ENCODE measurements at places on chromosomes 5 and 9. TPM values are rescaled to one million over a fixed set of nuclear protein-coding genes. Genes with fewer than 3 reads are reported as not detected.

DNA sequence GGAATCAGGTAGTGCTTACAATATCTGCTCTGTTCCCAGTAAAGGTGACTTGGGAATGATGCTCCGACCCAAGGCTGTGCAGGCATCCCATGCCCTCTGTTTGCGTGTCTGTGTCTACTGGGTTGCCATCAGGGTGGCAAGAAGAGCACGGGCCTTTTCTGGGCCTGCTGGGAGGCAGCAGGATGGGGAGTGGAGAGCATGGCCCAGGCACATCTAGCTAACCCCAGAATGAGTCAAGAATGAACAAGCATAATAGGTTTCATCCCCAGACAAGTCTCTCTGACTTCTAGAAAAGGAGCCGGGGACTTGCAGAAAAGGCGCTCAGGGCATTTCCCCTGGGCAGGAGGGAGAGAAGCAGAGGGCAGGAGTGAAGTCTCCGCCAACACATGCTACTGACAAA, 260.4 kb downstream of the IRX1 start:
- H3K4me1 ChIP-seq: no peaks in the 10 kb centered on the region
- no peak overlapping the region for H3K4me3 ChIP-seq
- H3K27ac ChIP-seq: no peak overlapping the region

GRCh38 chr5:12141496-12141895, 237.2 kb upstream of the CTNND2 start:
- no peaks in the 10 kb centered on the region for H3K36me3 ChIP-seq
- H3K4me1 ChIP-seq: no peaks in the 10 kb centered on the region
- DNase-seq: no peak
- H3K27ac ChIP-seq: no peak overlapping the region
- H3K27me3 ChIP-seq: peaks cover 3% of the 10 kb centered on the region
- H3K4me3 ChIP-seq: no peak overlapping the region

Gene BRINP1
- total RNA-seq: 1.9 TPM

Gene ATP10B
- total RNA-seq: not detected

Gene IL5
- total RNA-seq: not detected

Data from endothelial cell (in vitro differentiated cells).